CD4-positive, alpha-beta T cell (primary cell): ENCODE measurements at places on chromosomes 7 and 10. TPM values are rescaled to one million over a fixed set of nuclear protein-coding genes. Genes with fewer than 3 reads are reported as not detected.

The WASHC2A gene
- total RNA-seq = 44.8 TPM

DNA sequence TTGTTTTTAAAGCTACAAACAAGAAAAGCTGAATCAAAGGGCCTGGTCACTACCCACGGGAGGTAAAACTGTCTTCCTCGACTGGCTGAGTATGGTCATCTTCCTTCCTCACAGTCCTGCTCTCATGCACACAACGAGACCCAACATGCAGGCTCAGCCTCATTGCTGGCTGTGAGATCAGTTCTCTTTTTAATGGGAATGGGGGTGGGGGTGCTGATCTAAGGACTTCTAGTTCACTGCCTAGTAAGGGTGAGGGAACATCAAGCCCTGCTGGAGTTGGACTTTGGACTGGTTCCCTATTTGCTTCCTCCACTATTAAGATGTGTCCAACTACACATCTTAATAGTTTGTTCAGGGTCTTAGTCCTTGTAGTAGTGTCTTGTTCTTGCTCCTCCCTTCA is 48.2 kb downstream of the ABCB4 start:
- no peak overlapping the region for H3K4me3 ChIP-seq
- H3K27ac ChIP-seq = no peak overlapping the region
- no peak for DNase-seq
- H3K36me3 ChIP-seq = no peaks in the 10 kb centered on the region

GRCh38 chr7:88306590-88307048 is at the start of gene STEAP4:
Gene STEAP4, minus strand, starts transcription at chr7:88306894. Its CDS starts 22,625 bp downstream, at chr7:88284269.
- H3K4me3 ChIP-seq = peak within 1 kb of the TSS; percentile 9
- H3K4me1 ChIP-seq = peaks cover 8% of the 10 kb centered on the region
- H3K27ac ChIP-seq = no peak within 1 kb of the TSS

- H3K27me3 ChIP-seq = no peaks in the 10 kb centered on the region
- no peak overlapping the region for H3K27ac ChIP-seq
- no peaks in the 10 kb centered on the region for H3K36me3 ChIP-seq
These were observed 343.0 kb downstream of the CRPPA start for GRCh38 chr7:16078076-16078952.
